ENCODE measurements at places on chromosomes 1 and 21. TPM values are rescaled to one million over a fixed set of nuclear protein-coding genes. Genes with fewer than 3 reads are reported as not detected.

Gene OR2G2
- not detected for total RNA-seq

Gene MYOC
- 1.9 TPM for total RNA-seq

Gene ANKRD13C
- total RNA-seq, result 36.2 TPM

Gene OR2AK2
- total RNA-seq, result not detected

Gene UBXN10
- 0.59 TPM for total RNA-seq

Gene SHC1
- 102 TPM for total RNA-seq

Gene CCDC18
- total RNA-seq, result 3.6 TPM

Gene CLCNKB
- total RNA-seq, result 0.42 TPM

Gene CITED4
- 53.1 TPM for total RNA-seq

Gene HORMAD1
- 11.3 TPM for total RNA-seq

Gene CHI3L1
- 257 TPM for total RNA-seq

Gene QSOX1
- total RNA-seq, result 64.0 TPM

Gene LIPI
- not detected for total RNA-seq

Gene LRRIQ3
- total RNA-seq, result not detected

Gene NMNAT2
- 0.48 TPM for total RNA-seq

Gene CACNA1S
- not detected for total RNA-seq

Gene DLGAP3
- not detected for total RNA-seq

Gene RORC
- 73.8 TPM for total RNA-seq

Gene PADI1
- 4.0 TPM for total RNA-seq

Gene COP1
- total RNA-seq, result 53.8 TPM

Gene NBPF4
- total RNA-seq, result not detected

Gene KIAA1614
- 7.9 TPM for total RNA-seq

Gene FAM3B
- total RNA-seq, result not detected

Gene CFH
- 12.8 TPM for total RNA-seq

Gene PRDM2
- total RNA-seq, result 54.4 TPM

Gene CHRM3
- 9.4 TPM for total RNA-seq

Gene ZNF678
- total RNA-seq, result 6.7 TPM

Gene ENO1
- 667 TPM for total RNA-seq

Gene ALX3
- total RNA-seq, result not detected

Gene ENAH
- total RNA-seq, result 39.7 TPM

Gene PRPF38A
- total RNA-seq, result 15.6 TPM

Gene PEAR1
- 3.0 TPM for total RNA-seq

Gene UMODL1
- not detected for total RNA-seq

Gene NR1I3
- total RNA-seq, result not detected

Gene SLAMF8
- total RNA-seq, result 4.1 TPM

Gene OR2L3
- total RNA-seq, result not detected

Gene CRYAA
- total RNA-seq, result not detected

Gene RABGGTB
- total RNA-seq, result 92.1 TPM

Gene ABCG1
- 36.2 TPM for total RNA-seq

Gene TTC34
- not detected for total RNA-seq

Gene TNFAIP8L2
- 2.5 TPM for total RNA-seq

Gene RGS16
- total RNA-seq, result 0.40 TPM

Gene CSF3R
- 2.7 TPM for total RNA-seq

Gene C1QA
- 22.9 TPM for total RNA-seq

Gene PCBP3
- 3.0 TPM for total RNA-seq

Gene ADAMTS4
- 8.3 TPM for total RNA-seq

Gene CBR1
- total RNA-seq, result 312 TPM

Gene GPA33
- total RNA-seq, result 0.15 TPM

Gene S100A7A
- not detected for total RNA-seq

Gene CELA3B
- not detected for total RNA-seq

Gene PBX1
- 14.4 TPM for total RNA-seq

Gene TNFRSF18
- 29.2 TPM for total RNA-seq

Gene TDRD5
- total RNA-seq, result 0.68 TPM

Gene RUNX3
- 14.6 TPM for total RNA-seq
